ENCODE measurements at places on chromosomes 16 and 17.

DNA sequence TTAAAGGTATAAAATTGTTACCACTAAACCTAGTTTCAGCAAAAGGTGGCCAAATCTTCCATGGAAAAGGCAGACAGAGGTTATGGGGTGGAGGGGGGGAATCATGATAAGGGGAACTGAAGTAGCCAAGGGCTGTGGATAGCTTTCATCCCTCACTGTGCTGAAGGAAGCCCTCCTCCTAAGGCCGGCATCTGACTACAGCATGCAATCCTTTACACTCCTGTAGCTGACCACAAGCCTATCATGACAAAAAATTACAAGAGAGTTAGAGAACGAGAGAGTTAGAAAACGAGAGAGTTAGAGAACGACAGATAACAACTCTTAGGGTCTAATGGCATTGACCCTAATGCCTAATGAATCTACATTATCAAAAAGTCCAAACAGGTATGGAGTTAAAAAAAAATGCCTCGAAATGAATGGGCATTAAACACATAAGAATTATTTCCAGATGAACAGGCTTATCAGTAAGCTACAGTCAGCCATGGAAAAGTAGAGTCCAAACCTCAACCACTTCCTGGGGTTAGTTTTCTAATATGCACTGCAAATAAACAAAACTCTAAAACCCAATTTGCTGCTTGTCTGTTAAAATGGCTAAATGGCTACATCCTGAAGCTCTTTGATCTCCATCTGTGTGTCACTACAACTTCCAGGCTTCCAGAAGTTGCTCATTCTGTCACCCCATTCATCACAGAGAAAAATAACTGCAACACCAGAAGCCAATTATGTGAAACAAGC is 29.7 kb downstream of the DUSP14 start:
- no peak for DNase-seq

GRCh38 chr16:10752843-10753523 is 9.3 kb downstream of the NUBP1 start:
- no peak for DNase-seq

- no peak for DNase-seq
These were observed 53.7 kb downstream of the GSG1L start for GRCh38 chr16:28009586-28010373.

- no peak for DNase-seq
These were observed 32.1 kb downstream of the ANKRD40 start for GRCh38 chr17:50675627-50676026.

- DNase-seq: no peak
These were observed 34.5 kb downstream of the WIPI1 start for GRCh38 chr17:68422821-68423220.

- no peak for DNase-seq
These were observed 1.4 kb downstream of the MFAP4 start for GRCh38 chr17:19385521-19385983.
